Bronchial smooth muscle cell (primary cell): ENCODE measurements at places on chromosomes 16 and 17. TPM values are rescaled to one million over a fixed set of nuclear protein-coding genes. Genes with fewer than 3 reads are reported as not detected.

The ITGAD gene
- total RNA-seq, result not detected in 2 replicates

The NPW gene
- 0.47 and 0.60 TPM in 2 replicates for total RNA-seq

The ACD gene
- total RNA-seq, result 9.9 and 10.6 TPM in 2 replicates

The PPM1E gene
- under 0.01 TPM in 1 of 2 replicates, not detected in the other for total RNA-seq

The TNFRSF12A gene
- 49.5 and 111 TPM in 2 replicates for total RNA-seq

The C1QTNF8 gene
- not detected in 2 replicates for total RNA-seq

The MT2A gene
- total RNA-seq, result 36.7 and 117 TPM in 2 replicates

The EVI2A gene
- total RNA-seq, result 2.4 and 3.8 TPM in 2 replicates

The OVCA2 gene
- total RNA-seq, result 17.1 and 27.3 TPM in 2 replicates

The SPNS1 gene
- total RNA-seq, result 25.5 and 29.0 TPM in 2 replicates

The CCL23 gene
- not detected in 2 replicates for total RNA-seq

The KRTAP2-3 gene
- not detected in 2 replicates for total RNA-seq

The CCL3 gene
- not detected in 2 replicates for total RNA-seq

The MIS12 gene
- total RNA-seq, result 5.8 and 9.1 TPM in 2 replicates

The KIF18B gene
- 0.32 and 0.77 TPM in 2 replicates for total RNA-seq

The NAGS gene
- total RNA-seq, result 2.2 and 3.5 TPM in 2 replicates

The RCVRN gene
- total RNA-seq, result not detected in 2 replicates

The PPL gene
- 33.4 and 46.3 TPM in 2 replicates for total RNA-seq

The CHP2 gene
- total RNA-seq, result not detected in 2 replicates

The ITGA2B gene
- 0.16 and 0.60 TPM in 2 replicates for total RNA-seq

The MRPS34 gene
- total RNA-seq, result 88.6 and 90.2 TPM in 2 replicates

The RPH3AL gene
- 1.6 and 1.7 TPM in 2 replicates for total RNA-seq

The HSD17B2 gene
- 0.09 and 0.16 TPM in 2 replicates for total RNA-seq

The MTSS2 gene
- 7.9 and 13.6 TPM in 2 replicates for total RNA-seq

The TRPV3 gene
- total RNA-seq, result 1.6 and 2.8 TPM in 2 replicates

The RFNG gene
- 24.6 and 26.8 TPM in 2 replicates for total RNA-seq

The NHERF1 gene
- 1.9 and 2.5 TPM in 2 replicates for total RNA-seq

The ZKSCAN2 gene
- 2.5 and 3.3 TPM in 2 replicates for total RNA-seq

The SAT2 gene
- 55.3 and 67.3 TPM in 2 replicates for total RNA-seq

The MFAP4 gene
- total RNA-seq, result 47.1 and 105 TPM in 2 replicates

The ODAD4 gene
- 0.26 and 1.1 TPM in 2 replicates for total RNA-seq

The SYT17 gene
- total RNA-seq, result 0.09 and 0.47 TPM in 2 replicates

The PPY gene
- total RNA-seq, result not detected in 2 replicates

The ETV4 gene
- total RNA-seq, result 0.17 and 0.63 TPM in 2 replicates

The SLX4 gene
- 1.6 and 2.5 TPM in 2 replicates for total RNA-seq

The KRT25 gene
- total RNA-seq, result not detected in 2 replicates

The OR3A3 gene
- total RNA-seq, result not detected in 2 replicates

The ERCC4 gene
- total RNA-seq, result 5.3 and 6.1 TPM in 2 replicates

The G6PC1 gene
- total RNA-seq, result 0.16 TPM in 1 of 2 replicates, not detected in the other

The ABCC3 gene
- 1.8 and 2.5 TPM in 2 replicates for total RNA-seq

The FUS gene
- 32.5 and 32.7 TPM in 2 replicates for total RNA-seq

The FZD2 gene
- 17.2 and 18.1 TPM in 2 replicates for total RNA-seq

The ATAD5 gene
- 0.17 and 0.63 TPM in 2 replicates for total RNA-seq

The DPEP3 gene
- total RNA-seq, result not detected in 2 replicates

The FASN gene
- total RNA-seq, result 63.3 and 80.4 TPM in 2 replicates

The CTRB2 gene
- total RNA-seq, result not detected in 2 replicates

The KANSL1 gene
- total RNA-seq, result 71.7 and 83.5 TPM in 2 replicates

The TLCD2 gene
- total RNA-seq, result 5.2 and 8.7 TPM in 2 replicates

The CCDC78 gene
- 0.34 and 2.0 TPM in 2 replicates for total RNA-seq

The MMP28 gene
- 1.4 and 1.5 TPM in 2 replicates for total RNA-seq

The EPX gene
- not detected in 2 replicates for total RNA-seq

The TMEM100 gene
- 0.09 and 2.8 TPM in 2 replicates for total RNA-seq

The RAMP2 gene
- 0.17 TPM in 1 of 2 replicates, not detected in the other for total RNA-seq

The NT5M gene
- total RNA-seq, result 1.1 and 1.4 TPM in 2 replicates

The TP53TG3C gene
- total RNA-seq, result not detected in 2 replicates

The SOX9 gene
- total RNA-seq, result 5.2 and 8.7 TPM in 2 replicates

The CHST5 gene
- not detected in 2 replicates for total RNA-seq

The ADORA2B gene
- total RNA-seq, result 12.9 and 22.0 TPM in 2 replicates
